ENCODE measurements at places on chromosomes 16 and 17. TPM values are rescaled to one million over a fixed set of nuclear protein-coding genes. Genes with fewer than 3 reads are reported as not detected.

WBP2 gene
- 29.2 TPM for total RNA-seq

METRN gene
- 46.1 TPM for total RNA-seq

MYH3 gene
- total RNA-seq: 1.6 TPM

MT1E gene
- 1,398 TPM for total RNA-seq

TAT gene
- total RNA-seq: 1.6 TPM

MPRIP gene
- 50.2 TPM for total RNA-seq

TMEM94 gene
- total RNA-seq: 32.6 TPM

ARL4D gene
- 9.5 TPM for total RNA-seq

CA7 gene
- total RNA-seq: not detected

LAT gene
- total RNA-seq: 2.0 TPM

TMEM100 gene
- not detected for total RNA-seq

GAS2L2 gene
- total RNA-seq: not detected

KRTAP2-1 gene
- not detected for total RNA-seq

PPP1R27 gene
- total RNA-seq: 1.00 TPM

BPTF gene
- 43.5 TPM for total RNA-seq

PIK3R6 gene
- not detected for total RNA-seq

TBC1D3 gene
- not detected for total RNA-seq

PRR35 gene
- not detected for total RNA-seq

IFI35 gene
- total RNA-seq: 38.1 TPM

P2RX1 gene
- not detected for total RNA-seq

GCGR gene
- total RNA-seq: 0.13 TPM

CCL22 gene
- total RNA-seq: not detected

SOCS1 gene
- total RNA-seq: 3.3 TPM

OR1F1 gene
- total RNA-seq: not detected

SRP68 gene
- 89.7 TPM for total RNA-seq

USP36 gene
- total RNA-seq: 29.6 TPM

ADAD2 gene
- total RNA-seq: not detected

SLC5A10 gene
- total RNA-seq: not detected

WDR90 gene
- 28.9 TPM for total RNA-seq

PLA2G10 gene
- not detected for total RNA-seq

OR3A3 gene
- not detected for total RNA-seq

BRIP1 gene
- total RNA-seq: 27.7 TPM

ZPBP2 gene
- not detected for total RNA-seq

FBXL16 gene
- total RNA-seq: 0.20 TPM

DLX4 gene
- 0.55 TPM for total RNA-seq

CDK5R1 gene
- total RNA-seq: 2.5 TPM

C16orf46 gene
- total RNA-seq: 0.38 TPM

ZFP3 gene
- not detected for total RNA-seq

GPR139 gene
- not detected for total RNA-seq

ABCC3 gene
- 25.2 TPM for total RNA-seq

KRTAP9-2 gene
- total RNA-seq: not detected

Measured in HepG2 (cell line).